Stimulated activated CD8-positive, alpha-beta memory T cell treated with anti-CD3 and anti-CD28 coated beads, Interleukin-2, amount 100 ng/mL, for 1 hour (primary cell): ENCODE measurements at places on chromosomes 1 and 21.

DNA sequence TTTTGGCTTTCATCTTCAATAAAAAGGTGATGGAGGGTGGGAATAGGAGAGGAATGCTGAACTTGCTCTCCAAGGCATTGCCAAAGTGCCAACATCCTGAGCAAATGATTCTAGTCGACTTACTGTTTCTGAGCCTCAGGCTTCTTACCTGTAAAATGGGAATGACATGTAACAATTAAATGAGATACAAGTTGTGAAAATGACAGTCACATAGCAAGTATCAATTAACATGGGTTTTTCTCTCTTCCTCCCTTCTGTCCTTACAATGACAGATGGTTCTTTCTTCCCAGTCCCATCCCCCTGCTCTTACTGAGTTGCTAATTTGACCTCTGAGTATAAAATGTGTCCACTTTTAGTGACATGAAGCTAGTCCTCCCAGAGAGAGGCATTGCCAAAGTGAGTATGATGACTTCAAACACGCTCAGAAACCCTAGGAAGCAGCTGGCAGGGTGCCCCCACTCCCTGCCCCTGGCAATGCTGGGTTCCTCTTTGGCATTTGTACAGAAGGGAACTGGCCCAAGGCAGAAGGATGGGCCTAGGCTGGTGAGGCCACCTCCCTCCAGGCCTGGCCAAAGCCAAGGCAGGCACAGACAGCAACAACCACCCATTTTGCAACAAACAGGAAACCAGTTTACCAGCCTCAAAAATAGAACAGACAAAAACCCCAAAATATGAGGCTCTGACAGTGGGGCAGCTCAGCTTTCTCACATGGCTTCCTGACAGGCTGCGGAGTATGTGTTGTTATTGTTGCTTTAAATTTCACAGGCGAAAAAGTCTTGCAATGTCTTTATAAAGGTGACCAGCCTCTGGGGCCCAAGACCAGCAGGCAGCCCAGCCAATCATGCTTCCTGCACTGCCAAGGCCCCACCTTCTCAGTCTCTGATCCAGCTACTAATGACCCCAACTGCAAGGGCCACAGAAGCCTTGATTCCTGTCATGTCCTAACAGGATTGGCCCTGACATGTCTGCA, 115.9 kb downstream of the HIVEP3 start:
- DNase-seq, result no peak

- DNase-seq, result no peak
Measured at GRCh38 chr1:202167708-202168415, 7.5 kb upstream of the PTPN7 start.

DNA sequence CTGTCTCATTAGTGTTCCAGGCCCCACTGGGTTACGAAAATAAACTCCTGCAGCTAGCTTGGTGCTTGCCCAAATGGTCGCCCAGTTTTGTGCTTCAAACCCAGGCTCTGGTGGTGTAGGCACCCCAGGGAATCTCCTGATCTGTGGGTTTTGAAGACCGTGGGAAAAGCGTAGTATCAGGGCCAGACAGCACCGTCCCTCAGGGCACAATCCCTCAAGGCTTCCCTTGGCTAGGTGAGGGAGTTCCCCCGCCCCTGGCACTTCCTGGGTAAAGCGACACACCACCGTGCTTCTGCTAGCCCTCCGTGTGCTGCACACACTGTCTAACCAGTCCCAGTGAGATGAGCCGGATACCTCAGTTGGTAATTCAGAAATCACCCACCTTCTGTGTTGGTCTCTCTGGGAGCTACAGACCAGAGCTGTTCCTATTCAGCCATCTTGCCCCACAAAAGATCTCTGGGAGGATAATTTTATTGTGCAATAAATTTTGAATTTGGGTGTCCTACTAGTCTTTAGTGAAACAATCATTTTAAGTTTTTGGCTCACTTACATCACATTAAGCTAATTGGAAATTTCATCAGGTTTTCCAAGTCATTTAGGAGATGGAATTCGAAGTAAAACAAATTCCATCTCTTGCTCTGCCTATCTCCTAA, 9.4 kb upstream of the SLC25A24 start:
- no peak for DNase-seq

- no peak for DNase-seq
Measured at GRCh38 chr1:50637460-50637859, 214.2 kb upstream of the DMRTA2 start.

- DNase-seq, result no peak
Measured at GRCh38 chr1:213376862-213377372, 325.9 kb downstream of the RPS6KC1 start.

DNA sequence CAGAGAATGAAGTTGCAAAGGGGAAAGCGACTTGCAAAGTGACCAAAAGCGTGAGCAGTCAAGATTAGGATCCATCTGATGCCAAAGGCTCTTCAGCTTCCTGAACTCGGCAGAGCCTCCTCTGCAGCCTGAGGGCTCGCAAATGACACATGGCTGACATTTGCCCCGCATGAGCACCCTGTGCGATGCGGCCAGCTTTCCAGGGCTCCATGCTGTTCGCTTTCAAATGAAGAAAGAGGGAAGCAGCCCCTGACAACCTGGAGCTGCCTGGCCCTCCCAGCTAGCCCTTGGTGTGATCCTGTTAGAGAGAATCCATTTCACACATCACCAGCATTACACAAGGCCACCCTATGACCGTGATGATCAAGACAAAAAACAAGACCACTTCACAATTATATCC, 20.2 kb upstream of the FAM131C start:
- DNase-seq, result no peak
